Right cardiac atrium (tissue), 5 donors: ENCODE measurements at places on chromosomes 2 and 18. TPM values are rescaled to one million over a fixed set of nuclear protein-coding genes. Genes with fewer than 3 reads are reported as not detected.

Gene DHRS9
- total RNA-seq: 44.7 TPM

Gene RIT2
- total RNA-seq: not detected

Gene MCM6
- 5.3 TPM for total RNA-seq

Gene ANKRD36C
- 10.3 TPM for total RNA-seq

Gene OSBPL1A
- total RNA-seq: 72.9 TPM

Gene DSEL
- total RNA-seq: 6.2 TPM

Gene HRH4
- total RNA-seq: not detected

Gene MAP3K19
- not detected for total RNA-seq

Gene PXDN
- total RNA-seq: 25.7 TPM

Gene PLGLB1
- total RNA-seq: 0.93 TPM

Gene RAX
- total RNA-seq: not detected

Gene DGUOK
- total RNA-seq: 26.7 TPM

Gene GEN1
- 4.0 TPM for total RNA-seq

Gene MSTN
- 0.12 TPM for total RNA-seq

Gene GLI2
- total RNA-seq: 4.7 TPM

Gene RNU2-63P
- total RNA-seq: not detected

Gene AMER3
- not detected for total RNA-seq

Gene FOXD4L1
- total RNA-seq: not detected

Gene TGFBRAP1
- total RNA-seq: 9.9 TPM

Gene REG1B
- total RNA-seq: not detected

Gene AKAIN1
- not detected for total RNA-seq

Gene GAD1
- not detected for total RNA-seq

Gene ABCA12
- total RNA-seq: not detected

Gene MAPK4
- total RNA-seq: 24.9 TPM

Gene KRCC1
- total RNA-seq: 24.6 TPM

Gene SIX3
- not detected for total RNA-seq

Gene KCNJ3
- total RNA-seq: 55.6 TPM

Gene GPR45
- total RNA-seq: not detected

Gene DOCK10
- 5.4 TPM for total RNA-seq

Gene PIAS2
- total RNA-seq: 44.0 TPM

Gene MAPRE3
- 43.6 TPM for total RNA-seq

Gene SLC11A1
- 9.4 TPM for total RNA-seq

Gene COLEC12
- 10.6 TPM for total RNA-seq

Gene SS18
- 41.9 TPM for total RNA-seq

Gene ATP6V1C2
- not detected for total RNA-seq

Gene ADD2
- total RNA-seq: 0.41 TPM

Gene MLPH
- total RNA-seq: 162 TPM

Gene COL4A3
- total RNA-seq: 11.0 TPM

Gene KATNAL2
- total RNA-seq: 6.0 TPM

Gene ACMSD
- not detected for total RNA-seq

Gene SERPINB13
- not detected for total RNA-seq

Gene NFATC1
- 21.4 TPM for total RNA-seq

Gene DSG1
- total RNA-seq: 3.2 TPM

Gene RAB17
- 2.8 TPM for total RNA-seq

Gene IL36B
- not detected for total RNA-seq

Gene LRRC30
- total RNA-seq: not detected

Gene TUBB8B
- total RNA-seq: not detected

Gene CIAO1
- 52.2 TPM for total RNA-seq

Gene CYP26B1
- 5.1 TPM for total RNA-seq

Gene MAL
- total RNA-seq: 8.4 TPM

Gene COX5B
- 1,041 TPM for total RNA-seq
